ENCODE measurements at places on chromosomes 11 and 22. TPM values are rescaled to one million over a fixed set of nuclear protein-coding genes. Genes with fewer than 3 reads are reported as not detected.

DNA sequence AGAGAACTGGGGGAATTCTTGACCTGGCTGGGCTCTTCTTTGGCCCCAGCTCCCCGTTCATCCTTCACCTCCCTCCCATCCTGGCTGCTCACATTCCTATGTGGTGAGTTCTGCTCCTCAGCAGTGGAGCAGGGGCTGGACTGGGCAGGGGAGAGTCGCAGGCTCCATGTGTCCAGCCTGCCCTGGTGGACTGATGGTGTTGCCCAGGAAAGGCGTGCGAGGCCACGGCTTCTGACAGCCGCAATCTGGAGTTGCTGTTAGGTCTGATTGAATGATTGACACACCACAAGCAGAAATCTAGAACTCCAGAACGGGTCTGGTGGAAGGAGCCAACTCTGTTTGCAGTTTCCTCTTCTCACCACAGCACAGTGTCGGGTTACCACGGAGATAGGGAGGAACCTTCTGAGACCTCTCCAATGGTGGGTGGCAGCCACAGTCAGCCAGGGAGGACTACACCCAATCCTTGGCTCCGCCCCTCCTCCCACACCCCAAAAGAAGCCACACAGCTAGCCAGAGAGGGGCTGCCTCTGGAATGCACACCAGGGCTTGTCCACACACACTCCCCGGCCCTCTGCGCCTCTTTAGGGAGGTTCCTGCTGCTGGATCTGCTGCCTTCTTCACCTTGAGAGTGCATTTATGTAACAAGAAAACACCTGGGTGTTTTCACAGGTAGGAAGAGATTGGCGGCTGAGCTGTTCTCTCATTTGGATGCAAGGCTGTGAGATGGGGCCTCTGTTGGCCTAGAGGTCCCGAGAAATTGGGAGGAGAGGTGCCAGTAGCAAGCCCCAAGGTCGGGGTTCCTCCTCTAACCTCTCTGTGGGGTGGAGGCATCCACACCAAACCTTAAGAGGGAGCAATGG is 56.4 kb upstream of the CD44 start:
- peak; percentile 95 for DNase-seq
- no peaks in the 10 kb centered on the region for H3K36me3 ChIP-seq
- H3K4me3 ChIP-seq, result peak overlapping the region; percentile 65
- H3K27ac ChIP-seq, result peak overlapping the region; percentile 99

RASD2 gene
- total RNA-seq, result 3.7 TPM

DNA sequence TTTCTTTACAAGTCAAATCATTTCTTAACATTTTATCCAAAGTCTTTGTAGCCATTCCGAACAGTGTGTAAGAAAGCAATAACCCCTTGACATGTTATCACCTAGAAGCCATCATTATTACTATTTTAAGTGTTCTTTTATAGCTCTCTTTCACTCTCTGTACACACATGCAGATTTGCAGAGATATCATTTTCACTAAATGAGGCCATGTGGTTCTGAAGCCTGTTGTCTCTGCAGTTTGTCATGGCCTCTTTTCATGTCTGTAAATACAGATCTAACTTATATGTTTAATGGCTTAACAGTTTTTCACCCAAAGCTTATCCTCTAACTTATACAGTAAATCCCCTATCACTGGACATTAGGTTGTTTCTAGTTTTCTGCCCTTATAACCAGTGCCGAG is 166.8 kb downstream of the MYO18B start:
- no peaks in the 10 kb centered on the region for H3K27me3 ChIP-seq
- no peak for DNase-seq
- no peaks in the 10 kb centered on the region for H3K36me3 ChIP-seq
- no peak overlapping the region for H3K4me3 ChIP-seq
- no peak overlapping the region for H3K27ac ChIP-seq

MAPK1 gene
- total RNA-seq, result 72.3 TPM

PHF21B gene
- not detected for total RNA-seq

GRCh38 chr11:31943056-31943780 is 132.1 kb upstream of the PAX6 start:
- H3K27me3 ChIP-seq, result peaks cover 17% of the 10 kb centered on the region
- H3K27ac ChIP-seq, result no peak overlapping the region
- H3K36me3 ChIP-seq, result no peaks in the 10 kb centered on the region
- no peak for DNase-seq
- no peak overlapping the region for H3K4me3 ChIP-seq

DNA sequence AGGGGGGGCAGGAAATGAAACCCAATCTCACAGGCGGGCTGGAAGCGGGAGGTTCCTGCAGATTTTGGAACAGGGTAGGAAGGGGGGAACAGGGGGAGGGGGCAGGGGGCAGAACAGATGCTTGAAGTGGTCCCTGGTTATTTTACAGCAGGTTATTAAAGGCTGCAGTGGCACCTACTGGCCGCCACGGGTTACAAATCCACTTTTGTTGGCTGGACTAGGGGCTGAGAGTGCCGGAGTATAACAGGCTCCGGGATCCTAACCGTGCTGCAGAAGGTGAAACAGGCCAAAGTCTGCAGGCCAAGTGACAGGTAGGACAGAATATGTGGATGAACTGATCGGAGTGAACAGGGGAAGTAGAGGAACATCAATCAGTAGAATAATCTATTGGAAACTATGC is 2.5 kb downstream of the ROBO3 start:
- 0 out of 2 replicates have a peak, but pooled peaks cover 10% of the 10 kb centered on the region for H3K4me1 ChIP-seq
- no peak overlapping the region for H3K4me3 ChIP-seq
- peak; percentile 60 for DNase-seq

WT1 gene
- total RNA-seq, result not detected

DNA sequence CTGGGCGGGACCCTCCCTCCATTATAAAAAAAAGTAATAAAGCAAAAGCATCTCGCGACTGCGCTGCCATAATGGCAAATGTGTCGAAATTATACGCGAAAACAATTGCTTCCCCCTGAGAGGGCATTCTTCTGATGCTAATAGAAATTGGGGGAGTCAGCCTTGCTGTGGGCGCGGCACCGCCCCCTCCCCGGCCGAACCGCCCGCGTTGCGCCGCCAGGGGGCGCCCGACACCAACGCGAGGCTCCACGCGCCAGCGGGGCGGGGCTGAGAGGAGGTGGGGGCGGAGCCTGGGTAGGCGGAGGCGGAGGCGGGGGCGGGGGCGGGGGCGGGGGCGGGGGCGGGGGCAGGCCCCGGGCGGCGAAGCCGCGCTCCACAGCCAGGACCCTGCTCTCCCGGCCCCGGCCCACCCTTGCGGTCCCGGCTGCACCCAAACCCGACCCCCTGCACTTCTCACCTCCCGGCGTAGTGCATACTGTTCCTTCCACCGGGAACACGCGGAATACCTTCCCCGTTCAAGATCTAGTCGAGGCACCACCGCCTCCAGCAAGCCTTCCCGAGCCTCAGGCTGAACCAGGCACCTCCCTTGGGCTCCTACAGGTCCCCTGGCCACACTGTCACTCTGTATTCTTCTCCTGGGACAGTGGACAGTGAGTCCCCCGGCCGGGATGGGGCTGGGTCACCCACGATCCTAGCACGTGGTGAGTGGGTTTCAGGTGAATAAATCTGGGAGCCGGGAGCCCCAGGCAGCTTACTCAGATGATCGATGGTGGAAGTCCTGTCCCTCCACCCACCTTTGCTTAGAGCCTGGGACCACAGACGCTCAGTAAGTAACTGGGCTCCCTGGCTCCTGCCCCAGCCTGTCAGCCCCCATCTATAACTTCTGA is 15.5 kb upstream of the UPK3A start:
- H3K27me3 ChIP-seq, result no peaks in the 10 kb centered on the region
- no peaks in the 10 kb centered on the region for H3K36me3 ChIP-seq
- H3K4me3 ChIP-seq, result peak overlapping the region; percentile 84
- H3K4me1 ChIP-seq, result no peaks in the 10 kb centered on the region

- no peak for DNase-seq
- no peak overlapping the region for H3K4me3 ChIP-seq
- peaks cover 9% of the 10 kb centered on the region for H3K36me3 ChIP-seq
Measured at GRCh38 chr11:76493626-76494539, 49.1 kb downstream of the EMSY start.

- peak; percentile 48 for DNase-seq
- no peaks in the 10 kb centered on the region for H3K4me1 ChIP-seq
- H3K27ac ChIP-seq, result no peak overlapping the region
- H3K4me3 ChIP-seq, result no peak overlapping the region
Measured at GRCh38 chr22:37378642-37379058, 48.6 kb downstream of the ELFN2 start.

DNA sequence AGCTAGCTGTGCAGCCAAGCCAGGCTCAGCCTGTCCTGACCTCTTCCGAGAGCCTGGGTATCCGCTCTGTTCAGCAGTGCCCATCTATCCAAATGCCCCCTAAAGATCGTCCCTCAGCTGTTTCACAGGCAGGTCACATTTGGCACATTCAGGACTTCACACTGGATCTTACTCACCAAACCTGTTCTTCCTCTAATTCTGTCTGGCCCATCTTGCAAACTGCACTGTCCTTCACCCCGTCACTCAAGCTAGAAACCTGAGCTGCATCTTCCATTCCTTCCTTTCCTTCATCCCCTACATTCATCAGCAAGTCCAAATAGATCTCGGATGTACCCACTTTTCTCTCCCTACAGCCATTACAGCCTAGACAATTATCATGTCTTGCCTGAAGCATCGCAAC is 60.7 kb upstream of the CSNK2A3 start:
- H3K36me3 ChIP-seq, result no peaks in the 10 kb centered on the region
- DNase-seq, result no peak
- no peaks in the 10 kb centered on the region for H3K27me3 ChIP-seq
- H3K4me3 ChIP-seq, result no peak overlapping the region

- H3K4me1 ChIP-seq, result peaks cover 12% of the 10 kb centered on the region
- H3K36me3 ChIP-seq, result no peaks in the 10 kb centered on the region
- H3K27ac ChIP-seq, result no peak overlapping the region
- H3K27me3 ChIP-seq, result no peaks in the 10 kb centered on the region
- H3K4me3 ChIP-seq, result no peak overlapping the region
Measured at GRCh38 chr11:61487342-61488025, 21.1 kb upstream of the LRRC10B start.

Measured in GM23248 (cell line).